ENCODE measurements at places on chromosomes 6 and 20.

DNA sequence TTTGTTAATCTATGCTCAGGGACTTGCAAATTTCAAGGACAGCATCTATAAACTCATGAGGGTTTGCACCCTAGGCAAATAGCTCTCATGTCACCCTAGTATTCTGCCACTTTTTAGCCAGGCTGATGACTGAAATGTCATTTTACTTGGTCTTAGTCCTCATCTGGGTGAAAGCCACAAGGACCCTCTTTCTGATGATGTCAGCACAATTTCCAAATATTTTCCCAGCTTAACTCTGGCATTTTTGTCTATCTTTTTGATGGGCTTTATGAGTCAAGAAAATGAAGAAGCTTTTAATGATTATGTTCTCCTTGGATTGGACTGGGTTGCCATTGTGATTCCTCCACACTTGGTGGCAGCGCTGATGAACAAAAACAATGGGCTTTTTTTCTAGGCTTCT is 420.1 kb upstream of the BTBD3 start:
- DNase-seq = no peak

- no peak for DNase-seq
Observed at GRCh38 chr6:32807020-32807580, 9.7 kb downstream of the HLA-DOB start.

GRCh38 chr20:48051794-48052474 is 266.7 kb upstream of the SULF2 start:
- no peak for DNase-seq

DNA sequence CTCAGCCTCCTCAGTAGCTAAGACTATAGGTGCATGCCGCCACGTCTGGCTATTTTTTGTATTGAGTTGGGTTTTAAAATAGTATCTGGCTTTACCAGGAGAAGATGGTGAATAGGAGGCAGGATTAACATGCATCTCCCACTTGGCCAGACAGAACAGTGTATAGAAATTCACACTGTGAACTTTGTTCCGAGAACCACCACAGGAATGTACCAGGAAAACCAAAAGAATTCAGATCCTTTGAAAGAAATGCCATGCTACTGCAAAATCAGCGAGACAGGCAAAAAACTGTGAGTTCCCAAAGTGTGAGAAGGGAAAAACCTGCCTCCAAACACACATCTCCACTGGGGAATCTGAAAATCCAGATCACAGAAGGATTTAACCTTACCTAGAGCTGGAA is 327.6 kb downstream of the NKAIN2 start:
- DNase-seq = no peak

GRCh38 chr20:63132715-63133471 is 83.0 kb downstream of the YTHDF1 start:
- no peak for DNase-seq

DNA sequence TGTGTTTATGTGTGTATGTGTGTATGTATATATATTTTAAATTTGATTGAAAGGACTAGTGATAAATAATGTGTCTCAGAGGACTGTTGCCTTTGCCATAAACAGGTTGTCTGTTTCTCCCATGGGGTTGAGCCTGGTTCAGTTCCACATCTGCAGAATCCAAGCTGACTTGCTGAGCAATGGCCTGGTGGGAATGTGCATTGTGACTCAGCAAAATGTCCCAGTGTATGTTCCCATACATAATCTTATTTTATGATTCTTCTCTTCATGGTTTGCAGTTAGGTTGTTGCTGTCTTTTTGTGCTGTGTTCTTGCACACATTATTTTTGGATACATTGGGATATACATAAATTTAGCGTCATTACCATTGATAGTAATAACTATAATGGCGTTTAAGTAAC is 115.6 kb upstream of the SLC24A3 start:
- no peak for DNase-seq

- DNase-seq = no peak
Observed at GRCh38 chr6:53928641-53929040, 133.8 kb downstream of the LRRC1 start.

GRCh38 chr20:52200870-52201269 is 9.3 kb upstream of the ZFP64 start:
- DNase-seq = no peak

DNA sequence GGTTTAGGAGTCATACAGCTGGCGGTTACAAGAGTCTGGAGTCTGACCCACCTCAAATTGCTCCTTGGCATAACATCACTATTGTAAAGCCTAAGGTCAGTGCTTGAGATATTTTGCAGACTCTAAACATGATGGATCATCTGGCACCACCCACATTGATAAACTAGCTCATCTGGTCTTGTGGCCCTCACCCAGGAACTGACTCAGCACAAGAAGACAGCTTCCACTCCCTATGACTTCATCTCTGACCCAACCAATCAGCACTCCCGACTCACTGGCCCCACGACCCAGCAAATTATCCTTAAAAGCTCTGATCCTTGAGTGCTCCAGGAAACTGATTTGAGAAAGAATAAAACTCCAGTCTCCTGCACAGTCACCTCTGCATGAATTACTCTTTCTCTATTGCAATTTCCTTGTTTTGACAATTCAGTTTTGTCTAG is 115.9 kb downstream of the CD24 start:
- no peak for DNase-seq

- DNase-seq = no peak
Observed at GRCh38 chr6:168844821-168845609, 404.0 kb downstream of the SMOC2 start.
